GM23248 (cell line): ENCODE measurements at places on chromosomes 2 and 18. TPM values are rescaled to one million over a fixed set of nuclear protein-coding genes. Genes with fewer than 3 reads are reported as not detected.

Gene IL1B
- 0.86 and 3.8 TPM in 2 replicates for total RNA-seq

Gene GPR45
- total RNA-seq = not detected in 2 replicates

- H3K36me3 ChIP-seq = peaks cover 8% of the 10 kb centered on the region; the same call in 1 of the 2 replicates
- peak; percentile 91 for DNase-seq
- no peaks in the 10 kb centered on the region for H3K27me3 ChIP-seq
These were observed 118.5 kb upstream of the ALPP start for GRCh38 chr2:232260075-232260474.

DNA sequence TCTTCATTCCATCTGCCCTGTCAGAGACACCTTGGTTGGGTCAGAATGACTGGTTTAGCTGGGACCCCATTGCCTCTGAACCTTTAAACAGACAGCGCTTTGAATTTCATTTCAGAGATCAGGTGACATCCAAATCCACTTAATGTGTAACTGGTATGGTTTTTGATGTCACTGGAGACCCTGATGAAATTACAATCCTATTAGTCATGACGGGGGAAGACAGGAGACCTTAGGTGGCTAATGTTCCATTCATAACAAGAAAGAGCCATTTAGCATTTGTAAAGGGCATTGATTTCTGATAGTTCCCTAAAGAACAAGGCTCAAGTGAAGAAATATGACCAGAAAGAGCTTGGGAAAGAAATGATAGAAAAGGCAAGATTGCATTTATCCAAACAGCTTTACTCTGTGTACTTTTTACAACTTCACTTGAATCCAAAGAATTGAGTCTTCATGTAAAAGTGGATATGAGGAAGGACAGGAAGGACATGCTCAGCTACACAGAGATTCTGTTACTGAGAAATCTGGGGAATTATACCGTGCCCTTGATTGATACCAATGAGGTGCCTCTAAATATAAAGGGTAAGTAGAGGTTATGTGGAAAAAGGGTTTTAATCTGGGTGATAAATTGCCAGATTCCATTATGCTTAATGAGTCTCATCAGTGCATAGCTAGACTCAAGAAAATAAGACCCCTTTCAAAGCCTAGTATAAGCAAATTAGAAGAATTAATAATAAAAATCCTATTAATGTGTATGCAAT lies 198.2 kb downstream of the NCKAP5 start:
- no peak overlapping the region for H3K27ac ChIP-seq
- DNase-seq = no peak
- H3K36me3 ChIP-seq = no peaks in the 10 kb centered on the region
- no peaks in the 10 kb centered on the region for H3K4me1 ChIP-seq
- H3K4me3 ChIP-seq = no peak overlapping the region

- no peaks in the 10 kb centered on the region for H3K36me3 ChIP-seq
- H3K4me1 ChIP-seq = no peaks in the 10 kb centered on the region
- no peak overlapping the region for H3K4me3 ChIP-seq
- H3K27ac ChIP-seq = no peak overlapping the region
- H3K27me3 ChIP-seq = no peaks in the 10 kb centered on the region
These were observed 69.0 kb downstream of the GULP1 start for GRCh38 chr2:188360485-188361263.
